ENCODE measurements at places on chromosomes 1 and 21.

DNA sequence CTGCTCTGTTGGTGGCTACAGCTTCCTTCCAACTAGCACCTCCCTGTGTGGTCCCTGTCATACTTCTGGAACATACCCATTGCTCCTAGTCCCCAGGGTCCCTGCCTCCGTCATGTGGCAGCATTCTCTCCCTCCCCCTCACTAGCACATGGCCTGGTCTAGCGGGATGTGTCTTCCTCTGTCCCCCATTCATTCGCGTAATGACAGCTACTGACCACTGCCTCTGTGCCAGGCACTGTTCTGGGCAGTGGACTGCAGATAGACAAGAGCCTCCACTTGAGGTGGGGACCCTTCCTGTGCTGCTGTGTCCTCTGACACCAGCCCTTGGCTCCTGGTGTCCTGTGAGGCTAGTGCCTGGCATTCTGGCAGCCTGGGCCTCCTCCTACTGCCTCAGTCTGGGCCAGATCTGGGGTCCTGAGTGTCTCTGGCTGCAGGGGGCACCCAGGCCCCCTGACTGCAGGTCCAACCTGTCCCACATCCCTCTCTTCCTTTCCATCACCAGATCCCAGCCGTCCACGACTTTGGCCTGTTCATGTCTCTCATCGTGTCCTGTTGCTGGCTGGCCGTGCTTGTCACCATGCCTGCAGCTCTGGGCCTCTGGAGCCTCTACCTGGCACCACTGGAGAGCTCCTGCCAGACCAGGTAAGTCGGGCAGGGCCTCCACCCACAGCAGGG is 38.1 kb downstream of the DISP3 start:
- DNase-seq, result no peak

- DNase-seq, result peak; percentile 57
These were observed at the start of gene PTTG1IP for GRCh38 chr21:44873356-44874239. Gene PTTG1IP, minus strand, starts transcription at chr21:44873690. Its CDS starts 74 bp downstream, at chr21:44873616.

DNA sequence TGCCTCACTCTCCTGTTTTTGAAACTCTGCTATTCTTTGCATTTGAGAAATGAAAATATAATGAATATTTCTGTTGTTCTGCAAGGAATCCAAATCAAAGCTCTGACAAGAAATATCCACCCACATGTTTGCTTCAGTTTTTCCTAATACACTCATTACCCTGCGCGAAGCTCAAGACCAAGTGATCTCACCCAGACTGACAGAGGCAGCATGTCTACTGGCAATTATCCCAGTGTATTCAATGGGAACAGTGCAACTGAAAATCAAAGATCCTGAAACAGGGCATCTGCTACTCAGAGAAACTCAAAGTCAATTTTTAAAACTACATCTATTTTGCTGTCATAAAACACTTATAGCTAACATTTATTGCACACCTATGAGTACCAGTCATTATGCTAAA is 321.0 kb upstream of the LRRC7 start:
- no peak for DNase-seq

DNA sequence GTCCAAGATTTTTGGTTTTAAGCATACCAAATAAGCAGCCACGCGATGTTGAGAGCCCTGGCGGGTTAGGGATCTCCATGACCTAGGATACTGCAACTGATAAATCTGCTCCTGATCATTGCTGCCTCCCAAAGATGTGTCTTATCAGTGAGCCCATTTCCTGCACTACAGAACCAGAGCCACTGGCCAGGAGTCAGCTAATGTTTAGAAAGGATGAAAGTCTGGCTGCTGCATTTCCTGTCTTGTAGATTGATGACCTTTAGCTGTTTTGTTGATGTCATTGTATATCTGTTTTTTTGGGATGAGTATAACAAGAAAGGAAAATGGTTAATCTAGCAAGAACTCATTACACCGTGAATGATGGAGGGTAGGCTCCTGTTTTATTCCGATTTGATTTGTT is 74.5 kb downstream of the C1orf21 start:
- DNase-seq, result no peak

DNA sequence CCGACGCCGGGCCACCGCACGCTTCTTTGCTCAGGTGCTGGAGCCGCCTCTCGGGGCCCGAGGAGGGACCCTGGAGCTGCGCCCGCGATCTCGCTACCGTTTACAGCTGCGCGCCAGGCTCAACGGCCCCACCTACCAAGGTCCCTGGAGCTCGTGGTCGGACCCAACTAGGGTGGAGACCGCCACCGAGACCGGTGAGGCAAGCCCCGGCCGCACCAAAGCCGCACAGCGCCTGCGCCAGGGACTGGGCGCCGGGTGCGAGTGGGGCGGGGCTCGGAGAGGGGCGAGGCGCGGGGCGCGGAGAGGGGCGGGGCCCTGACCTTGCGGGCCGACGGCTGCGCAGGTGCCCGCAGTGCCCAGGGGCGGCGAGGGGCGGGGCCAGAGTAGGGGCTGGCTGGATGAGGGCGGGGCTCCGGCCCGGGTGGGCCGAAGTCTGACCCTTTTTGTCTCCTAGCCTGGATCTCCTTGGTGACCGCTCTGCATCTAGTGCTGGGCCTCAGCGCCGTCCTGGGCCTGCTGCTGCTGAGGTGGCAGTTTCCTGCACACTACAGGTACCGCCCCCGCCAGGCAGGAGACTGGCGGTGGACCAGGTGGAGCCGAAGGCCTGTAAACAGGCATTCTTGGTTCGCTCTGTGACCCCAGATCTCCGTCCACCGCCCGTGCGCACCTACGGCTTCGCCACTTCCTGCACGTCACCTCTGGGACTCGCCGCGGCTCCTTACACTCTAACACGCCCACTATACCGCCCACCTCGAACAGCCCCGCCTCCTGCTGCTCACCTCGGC is 9.8 kb upstream of the CDC20 start:
- peak; percentile 73 for DNase-seq

DNA sequence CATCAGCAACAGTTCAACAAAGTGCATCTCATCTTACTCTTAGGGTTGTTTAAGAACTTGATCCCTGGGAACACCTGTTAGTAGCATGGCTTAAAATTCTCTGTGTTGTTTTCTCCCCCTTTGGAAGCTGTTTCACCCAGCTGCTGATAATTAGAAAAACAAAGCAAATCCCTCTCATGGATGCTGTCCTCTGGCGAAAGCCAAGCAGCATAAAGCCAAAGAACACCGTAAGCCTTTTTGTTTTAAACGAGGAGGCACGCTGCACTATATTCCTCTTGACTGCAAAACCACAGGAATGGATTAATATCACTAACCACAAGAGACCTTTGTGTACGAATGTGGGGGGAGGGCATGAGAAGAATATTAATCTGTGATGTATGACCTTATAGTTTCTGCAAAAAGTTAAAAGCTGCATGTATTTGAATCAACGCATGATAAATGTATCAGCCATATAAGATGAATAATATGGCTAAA is 923.2 kb downstream of the LTN1 start:
- DNase-seq, result no peak

GRCh38 chr1:206439205-206439604 is 31.1 kb upstream of the IKBKE start:
- DNase-seq, result no peak

DNA sequence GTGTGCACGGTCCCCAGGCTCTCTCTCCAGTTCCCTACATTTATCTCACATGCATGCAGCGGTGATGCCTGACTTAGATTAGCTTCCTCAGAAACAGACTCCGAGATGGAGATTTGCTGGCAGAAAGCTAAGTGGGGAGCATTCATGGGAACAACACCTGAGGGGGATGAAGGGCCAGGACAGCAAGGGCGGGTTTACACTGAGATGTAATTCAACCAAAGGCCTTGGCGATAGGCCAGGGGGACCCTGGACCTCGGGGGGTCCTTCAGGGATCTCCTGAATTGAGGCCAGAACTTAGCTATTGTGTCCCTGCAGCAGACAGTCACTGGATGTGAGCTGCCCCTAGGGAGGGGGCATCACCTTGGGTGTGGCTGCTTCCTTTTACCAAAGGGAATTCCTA is 246.1 kb upstream of the CSF3R start:
- DNase-seq, result no peak

DNA sequence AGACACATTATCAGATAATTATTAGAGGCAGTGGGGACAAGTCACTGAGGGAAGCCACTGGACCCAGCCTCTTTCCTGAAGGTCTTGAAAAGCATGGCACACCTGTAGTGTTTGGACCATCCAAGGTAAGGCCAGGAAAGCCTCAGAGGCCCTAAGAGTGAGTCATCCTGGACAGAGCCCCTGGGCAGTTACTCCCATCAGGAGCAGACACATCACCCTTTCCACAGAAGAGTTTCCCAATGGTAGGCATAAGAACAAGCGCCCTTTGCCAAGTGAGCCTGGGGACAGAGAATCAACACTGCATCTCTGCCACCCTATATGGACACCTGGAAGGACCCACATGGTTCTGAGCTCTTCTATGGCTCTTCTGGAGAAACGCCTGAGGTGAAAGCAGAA is 136.0 kb downstream of the PLXNA2 start:
- no peak for DNase-seq

GRCh38 chr1:205319081-205320018 is 2.2 kb downstream of the NUAK2 start:
- no peak for DNase-seq

DNA sequence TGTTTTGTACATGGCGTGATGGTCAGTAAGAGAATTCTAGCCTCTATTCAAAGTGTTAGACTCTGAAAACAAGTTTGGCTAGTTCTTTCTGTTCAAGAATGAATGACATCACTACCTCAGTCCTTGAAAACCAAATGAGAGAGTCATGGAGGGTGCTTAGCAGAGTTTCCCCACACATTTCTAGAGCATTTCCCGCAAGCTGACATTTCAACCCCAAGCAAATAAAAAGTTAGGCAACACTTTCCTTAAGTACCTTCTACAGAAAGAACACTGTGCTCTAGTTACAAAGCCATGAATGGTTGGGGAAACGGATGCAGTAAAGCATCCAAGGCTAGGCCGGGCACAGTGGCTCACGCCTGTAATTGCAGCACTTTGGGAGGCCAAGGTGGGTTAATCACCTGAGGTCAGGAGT is 47.9 kb upstream of the SLC44A3 start:
- no peak for DNase-seq

DNA sequence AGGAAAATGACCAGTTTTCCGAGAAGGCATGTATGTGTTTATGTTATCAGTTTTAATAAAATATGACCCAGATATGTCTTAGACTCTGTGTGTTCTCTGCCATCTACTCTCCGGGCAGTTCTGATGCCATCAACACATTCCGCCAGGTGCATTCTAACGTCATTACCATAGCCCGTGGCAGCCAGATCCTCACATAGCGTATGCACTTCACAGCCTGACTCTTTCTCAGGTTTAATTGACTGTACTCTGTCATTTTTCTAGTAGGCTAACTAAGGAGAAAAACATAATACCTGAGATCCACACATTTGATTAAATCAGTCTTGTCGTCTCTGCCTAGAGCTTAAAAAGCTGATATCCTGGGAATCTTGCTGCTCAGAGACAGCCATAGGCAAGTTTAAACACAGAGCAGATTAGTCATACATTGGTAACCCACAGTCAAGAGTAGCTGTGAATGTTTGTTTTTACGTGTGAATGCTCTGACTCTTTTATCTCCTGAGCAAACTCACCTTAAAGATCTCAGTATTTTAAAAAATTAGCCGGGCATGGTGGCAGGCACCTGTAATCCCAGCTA is 175.9 kb downstream of the GREM2 start:
- DNase-seq, result no peak

GRCh38 chr1:54400329-54400728 is 5.9 kb downstream of the SSBP3 start:
- DNase-seq, result no peak

GRCh38 chr1:2966449-2967328 is 54.6 kb upstream of the ACTRT2 start:
- no peak for DNase-seq

- no peak for DNase-seq
These were observed 4.3 kb upstream of the S100A8 start for GRCh38 chr1:153395136-153395685.

GRCh38 chr1:44677201-44677766 is 2.8 kb downstream of the ARMH1 start:
- DNase-seq, result no peak

DNA sequence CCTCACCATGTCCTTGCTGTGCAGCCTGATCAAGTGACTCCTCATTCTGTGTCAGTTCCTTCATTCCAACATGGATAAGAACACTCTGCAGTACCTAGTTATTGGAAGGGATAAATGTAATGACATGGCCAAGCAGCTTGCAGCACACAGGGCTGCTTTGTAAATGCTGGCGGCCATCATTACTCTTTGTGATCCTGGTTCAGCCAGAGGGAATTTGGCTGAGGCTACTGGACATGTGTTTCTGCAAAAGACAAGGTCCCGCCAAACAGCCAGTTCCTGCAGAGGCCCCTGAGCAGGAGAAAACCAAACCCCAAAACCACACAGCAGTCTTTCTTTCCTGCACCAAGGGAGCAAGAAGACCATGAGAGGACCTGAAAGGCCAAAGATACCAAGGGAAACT is 495.8 kb downstream of the AJAP1 start:
- no peak for DNase-seq

DNA sequence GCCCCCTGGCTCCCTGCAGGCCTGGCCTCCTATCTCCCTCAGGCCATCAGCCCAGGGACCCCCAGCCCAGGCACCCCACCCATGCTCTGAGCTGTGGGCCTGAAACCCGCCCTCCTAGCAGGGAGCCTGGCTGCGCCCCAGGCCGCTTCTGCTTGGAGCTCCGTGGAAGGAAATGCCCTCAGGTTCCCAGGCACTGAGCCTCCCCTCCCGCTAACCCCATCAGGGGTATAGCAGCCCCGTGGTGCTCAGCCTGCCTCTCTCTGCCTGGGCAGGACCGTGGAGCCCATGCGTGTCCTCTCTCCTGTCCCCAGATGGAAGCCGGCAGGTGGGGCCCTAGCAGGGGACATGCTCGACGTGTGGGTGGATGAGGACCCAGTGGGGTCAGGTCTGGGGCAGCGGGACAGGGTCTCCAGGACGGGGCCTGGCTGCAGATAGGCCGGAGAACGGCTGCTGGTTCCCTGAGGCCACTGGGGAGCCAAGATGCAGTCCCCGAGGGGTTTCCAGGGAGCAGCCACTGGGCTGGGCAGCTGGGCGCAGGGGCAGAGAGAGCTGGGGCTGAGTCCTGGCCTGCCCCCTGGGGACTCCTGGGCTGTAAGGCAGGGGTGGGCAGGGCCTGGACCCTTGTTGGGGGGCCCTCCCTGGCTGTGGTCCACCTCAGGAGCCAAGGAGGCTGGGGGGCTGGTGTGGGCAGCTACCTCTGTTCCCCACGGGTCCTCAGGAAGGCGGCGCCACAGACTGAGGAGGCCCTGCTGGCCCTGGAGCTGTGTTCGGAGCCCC is 75.5 kb downstream of the MORN1 start:
- DNase-seq, result no peak

GRCh38 chr1:204224655-204225054 is 10.9 kb upstream of the GOLT1A start:
- no peak for DNase-seq

GRCh38 chr21:37550157-37550556 is 183.6 kb downstream of the DYRK1A start:
- DNase-seq, result no peak

DNA sequence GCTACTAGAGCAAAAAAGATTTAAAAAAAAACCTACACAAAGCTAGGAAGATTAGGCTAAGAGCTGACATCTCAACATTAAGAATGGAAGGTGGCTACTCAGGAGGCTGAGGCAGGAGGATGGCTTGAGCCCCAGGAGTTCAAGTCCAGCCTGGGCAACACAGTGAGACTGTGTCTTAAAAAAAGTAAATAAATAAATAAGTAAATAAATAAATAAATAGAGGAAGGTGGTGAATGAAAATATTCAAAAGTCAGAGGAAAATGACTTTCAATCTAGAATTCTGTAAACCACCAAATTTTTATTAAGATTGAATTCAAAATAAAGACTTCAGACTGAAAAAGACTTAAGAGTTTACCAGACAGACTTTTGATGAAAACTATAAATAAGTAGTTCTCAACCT is 50.9 kb upstream of the TMPRSS2 start:
- DNase-seq, result no peak

All from iPS DF 19.7 (cell line).